ENCODE measurements at places on chromosomes 2 and 18.
A peak's percentile ranks its signal among the peaks of the same experiment; 100 is the strongest.

- no peak for DNase-seq
Observed at GRCh38 chr2:151953467-151953866, 125.2 kb upstream of the ARL5A start.

GRCh38 chr2:134936691-134937090 lies 18.1 kb downstream of the CCNT2 start:
- no peak for DNase-seq

DNA sequence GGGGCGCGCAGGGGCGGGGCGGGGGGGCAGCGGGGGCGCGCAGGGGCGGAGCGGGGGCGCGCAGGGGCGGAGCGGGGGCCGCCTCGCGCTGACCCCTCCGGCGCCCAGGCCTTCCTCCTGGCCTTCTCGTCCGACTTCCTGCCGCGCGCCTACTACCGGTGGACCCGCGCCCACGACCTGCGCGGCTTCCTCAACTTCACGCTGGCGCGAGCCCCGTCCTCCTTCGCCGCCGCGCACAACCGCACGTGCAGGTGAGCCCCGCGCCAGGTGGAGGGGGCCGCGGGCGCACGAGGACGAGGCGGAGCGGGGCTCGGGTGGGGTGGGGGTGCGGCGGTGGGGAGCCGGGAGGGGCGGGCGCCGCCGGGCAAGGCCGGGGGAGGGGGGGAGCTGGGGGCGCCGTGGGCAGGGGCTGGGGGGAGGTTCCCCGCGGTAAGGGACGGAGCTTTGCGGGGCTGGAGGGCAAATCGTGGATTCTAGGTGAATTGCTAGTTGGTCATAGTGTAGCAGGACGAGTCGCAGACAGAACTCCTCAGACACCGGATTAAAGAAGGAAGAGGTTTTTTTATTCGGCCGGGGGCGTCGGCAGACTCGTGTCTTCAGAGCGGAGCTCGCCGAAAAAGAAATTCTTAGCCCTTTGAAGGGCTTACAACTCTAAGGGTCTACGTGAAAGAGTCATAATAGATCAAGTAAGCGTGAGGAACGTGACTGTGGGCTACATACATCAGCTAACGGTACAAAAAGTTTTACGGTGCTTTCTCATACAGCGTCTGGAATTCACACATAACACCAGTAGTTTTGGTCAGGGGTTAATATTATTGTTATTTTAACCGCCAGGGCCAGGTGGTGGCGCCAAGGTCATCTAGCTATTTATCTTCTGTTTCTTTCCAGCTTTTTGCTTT lies 29.9 kb downstream of the ANO7 start:
- DNase-seq = peak; percentile 65

DNA sequence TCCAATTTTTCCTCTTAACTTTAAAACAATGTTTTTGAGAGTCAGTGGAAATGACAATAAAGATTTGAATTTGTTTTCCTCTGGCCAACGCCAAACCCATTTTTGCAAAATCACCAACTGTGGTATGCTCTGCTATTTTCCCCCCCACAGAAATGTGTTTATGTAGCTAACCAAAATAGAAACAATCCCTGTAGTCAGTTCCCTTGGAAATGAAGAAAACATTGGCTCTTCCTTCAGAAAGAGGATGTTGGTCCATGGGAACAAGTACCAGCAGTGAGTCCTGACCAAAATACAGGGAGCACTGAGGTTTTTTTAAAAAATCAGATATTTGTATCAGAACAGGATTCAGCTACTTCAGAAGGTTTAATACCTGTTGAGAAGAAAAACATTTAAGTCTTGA lies 65.3 kb downstream of the SLC40A1 start:
- no peak for DNase-seq

GRCh38 chr2:401019-401679 lies 113.3 kb upstream of the ALKAL2 start:
- no peak for DNase-seq

DNA sequence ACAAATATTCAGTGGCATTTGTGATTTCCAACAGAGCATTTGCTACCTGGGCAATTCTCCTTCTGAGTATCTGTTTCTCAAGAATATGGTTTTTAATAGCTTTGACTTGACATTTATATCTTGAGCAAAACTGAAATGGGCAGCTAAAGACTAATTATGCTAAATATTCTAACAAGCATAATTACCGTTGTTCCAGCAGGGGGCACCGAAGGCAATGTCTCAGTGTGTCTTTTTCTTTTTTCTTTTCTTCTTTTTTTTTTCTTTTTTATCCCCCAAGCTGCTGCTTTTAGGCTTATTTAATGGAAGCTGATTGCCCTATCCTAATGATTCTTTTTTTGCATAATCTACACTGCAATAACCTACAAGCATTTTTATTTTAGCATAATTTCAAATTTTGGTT lies 138.9 kb upstream of the NABP1 start:
- DNase-seq = peak; percentile 64

GRCh38 chr18:74333091-74333490 lies 17.5 kb downstream of the C18orf63 start:
- DNase-seq = no peak

DNA sequence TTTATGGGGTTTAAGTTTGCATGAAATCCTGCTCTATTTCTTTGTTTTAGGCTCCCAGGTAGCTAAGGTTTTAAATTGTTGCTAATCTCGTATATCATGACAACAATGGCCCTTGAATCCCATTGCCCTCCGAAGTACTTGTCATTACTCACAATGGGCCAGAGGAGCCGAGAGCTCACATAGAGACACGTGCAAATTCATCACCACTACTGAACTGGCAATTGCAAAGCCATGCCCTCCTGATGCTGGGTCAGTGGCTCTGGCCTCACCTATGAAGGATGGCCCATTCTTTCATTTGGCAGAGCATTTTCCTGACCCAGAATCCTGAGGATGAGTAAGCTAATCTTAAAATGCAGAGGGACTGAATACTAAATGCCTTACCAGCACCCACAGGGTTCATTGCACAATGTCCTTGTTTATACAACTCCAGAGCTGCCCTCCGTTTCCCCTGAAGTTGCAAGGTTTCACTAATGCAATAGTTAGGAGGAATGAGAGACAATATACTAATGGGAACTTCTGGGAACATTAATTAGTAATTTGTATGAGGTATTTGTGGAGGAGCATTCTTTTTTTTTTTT lies 71.6 kb upstream of the GAREM1 start:
- no peak for DNase-seq

DNA sequence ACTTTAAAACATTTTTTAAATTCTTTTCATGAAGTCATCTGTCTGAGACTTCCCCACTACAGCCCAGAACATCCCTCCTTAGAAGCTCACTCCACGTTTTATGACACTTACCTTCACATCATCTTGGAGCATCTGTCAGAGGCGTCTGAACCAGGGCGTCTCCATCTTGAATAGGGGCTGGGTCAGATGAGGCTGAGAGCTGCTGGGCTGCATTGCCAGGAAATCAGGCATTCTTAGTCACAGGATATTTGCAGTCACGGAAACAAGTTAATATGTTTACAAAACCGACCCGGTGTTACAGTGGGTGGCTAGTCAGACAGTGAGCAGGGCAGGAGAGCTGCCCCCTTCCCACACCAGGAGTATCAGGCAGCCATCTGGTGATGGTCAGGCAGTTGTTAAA lies 456.5 kb downstream of the FBXO15 start:
- DNase-seq = peak; percentile 86

GRCh38 chr2:127104881-127105655 lies 1.9 kb downstream of the BIN1 start:
- DNase-seq = no peak

GRCh38 chr18:11864471-11864870 lies 13.3 kb downstream of the CHMP1B start:
- no peak for DNase-seq

GRCh38 chr2:136013136-136013685 lies 27.8 kb upstream of the DARS1 start:
- DNase-seq = no peak

DNA sequence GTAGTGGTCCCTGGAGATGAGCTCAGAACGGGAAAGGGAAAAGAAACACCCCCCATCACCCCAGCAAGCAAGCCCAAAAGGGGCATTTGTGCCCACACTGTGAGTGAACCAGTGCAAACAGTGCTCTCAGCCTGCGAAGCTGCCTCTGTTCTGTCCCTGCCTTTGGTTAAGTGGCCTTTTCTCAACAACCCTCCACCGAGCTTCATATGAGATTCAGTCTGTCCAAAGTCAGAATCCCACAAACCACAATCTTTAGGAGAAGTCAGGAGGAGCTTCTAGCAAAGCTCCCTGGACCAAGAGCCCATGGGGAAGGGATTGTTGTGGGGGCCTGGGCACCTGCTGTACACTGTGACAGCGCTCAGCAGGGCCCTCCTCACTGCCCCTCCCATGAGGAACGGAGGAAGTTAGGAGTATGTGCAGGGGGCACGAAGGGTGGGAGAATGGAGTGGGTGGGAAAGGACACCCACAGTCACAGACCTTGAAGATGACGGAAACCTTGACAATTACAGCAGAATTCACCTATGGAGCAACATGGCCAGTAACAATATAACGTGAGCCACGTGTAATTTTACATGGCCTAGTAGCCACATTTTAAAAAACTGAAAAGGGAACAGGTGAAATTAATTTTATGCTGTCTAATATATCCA lies 119.5 kb downstream of the SMAD7 start:
- DNase-seq = no peak

GRCh38 chr2:23498943-23499342 lies 114.0 kb downstream of the KLHL29 start:
- no peak for DNase-seq

GRCh38 chr18:76983613-76984051 lies 149.0 kb downstream of the MBP start:
- no peak for DNase-seq

GRCh38 chr2:223460774-223461211 lies 141.4 kb downstream of the SCG2 start:
- DNase-seq = peak; percentile 92

DNA sequence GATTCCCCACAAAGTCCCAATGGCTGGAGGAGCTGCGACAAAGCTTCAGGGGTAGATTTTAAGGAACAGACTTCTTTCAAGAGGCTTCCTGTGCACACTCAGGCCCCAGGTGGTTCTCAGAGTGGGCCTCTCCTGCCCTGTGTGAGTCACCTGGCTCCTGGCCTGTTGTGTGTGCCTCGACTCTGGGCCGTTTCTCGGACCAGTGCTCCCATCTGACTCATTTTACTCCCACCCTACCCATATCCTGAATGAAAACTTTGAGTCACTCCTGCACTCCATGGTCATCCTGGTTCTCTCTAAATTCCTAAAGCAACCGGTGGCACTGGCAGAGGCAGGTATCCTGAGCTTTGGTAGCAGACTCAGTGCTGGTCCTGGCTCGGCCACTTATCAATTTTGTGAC lies 84.1 kb downstream of the CELF4 start:
- peak; percentile 3 for DNase-seq

- DNase-seq = peak; percentile 87
Observed at GRCh38 chr2:42128721-42129486, 40.2 kb upstream of the EML4 start.

DNA sequence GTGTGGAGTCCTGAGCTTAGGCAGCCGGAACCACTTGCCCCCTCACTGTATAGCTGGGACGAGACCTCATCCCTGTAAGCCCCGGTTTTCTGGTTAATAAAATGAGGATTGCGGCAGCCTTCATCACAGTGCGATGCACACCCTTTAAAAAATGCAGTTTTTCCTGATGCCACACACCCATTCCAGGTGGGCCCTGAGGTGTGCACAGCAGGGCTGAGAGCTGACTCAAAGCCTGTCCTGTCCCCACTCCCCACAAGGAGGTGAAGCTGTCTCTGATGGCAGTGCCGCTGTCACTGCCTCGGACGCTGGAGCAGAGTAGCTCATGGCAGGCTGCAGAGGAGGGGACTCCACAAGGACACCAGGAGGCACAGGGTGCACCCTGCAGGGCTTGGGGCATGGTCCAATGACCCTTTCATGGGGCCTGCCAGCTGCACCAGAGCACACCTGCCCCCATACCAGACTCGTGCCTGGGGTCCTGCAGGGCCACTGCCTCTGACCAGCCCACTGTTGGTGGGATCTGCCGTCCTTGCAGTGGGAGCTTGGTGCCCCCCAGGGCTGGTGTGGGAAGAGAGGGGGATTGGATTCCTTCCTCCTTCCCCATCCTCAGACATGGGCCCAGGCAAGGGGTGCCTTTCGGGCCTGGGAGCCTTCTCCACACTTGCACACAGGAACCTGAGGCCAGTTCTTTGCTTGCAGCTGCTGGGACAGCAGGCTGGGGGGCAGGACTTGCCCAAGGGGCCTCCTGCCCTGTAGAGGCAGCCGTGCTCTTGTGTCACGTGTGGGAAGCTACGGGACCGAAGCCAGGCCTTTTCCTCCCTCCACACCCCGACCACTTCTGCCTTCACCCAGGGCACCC lies 22.8 kb downstream of the GPC1 start:
- DNase-seq = no peak

DNA sequence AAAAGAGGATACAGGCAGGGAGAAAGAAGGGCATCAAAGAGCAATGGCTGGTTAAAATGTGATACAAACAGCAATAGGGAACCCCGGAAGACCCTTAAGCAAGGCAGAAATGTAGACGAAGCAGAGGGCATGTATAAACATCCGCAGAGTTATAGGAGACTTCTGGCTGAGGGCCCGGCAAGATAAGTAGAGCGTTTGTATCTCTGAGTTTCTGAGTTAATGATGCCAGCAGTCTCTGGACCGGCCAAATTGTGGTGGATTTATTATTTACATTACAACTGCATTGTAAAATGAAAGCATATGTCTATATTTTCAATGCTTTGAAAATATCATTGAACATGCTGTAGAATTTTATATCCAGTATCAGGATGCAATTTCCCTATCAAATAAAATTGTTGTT lies 148.0 kb upstream of the KCTD1 start:
- DNase-seq = no peak
